Glomerular endothelial cell (primary cell): ENCODE measurements at places on chromosomes 16 and 17. TPM values are rescaled to one million over a fixed set of nuclear protein-coding genes. Genes with fewer than 3 reads are reported as not detected.

Gene ABCA8
- total RNA-seq, result 0.12 TPM in 1 of 2 replicates, not detected in the other

Gene ST3GAL2
- total RNA-seq, result 38.6 and 58.3 TPM in 2 replicates

Gene OTOP2
- total RNA-seq, result not detected in 2 replicates

Gene RNF166
- total RNA-seq, result 27.3 and 36.0 TPM in 2 replicates

Gene ELAC2
- total RNA-seq, result 82.7 and 88.1 TPM in 2 replicates

Gene SRR
- total RNA-seq, result 8.4 and 19.7 TPM in 2 replicates

Gene TMIGD1
- total RNA-seq, result not detected in 2 replicates

Gene TEKT5
- total RNA-seq, result 0.10 and 0.12 TPM in 2 replicates

Gene KRT25
- not detected in 2 replicates for total RNA-seq

Gene STAT3
- 135 and 186 TPM in 2 replicates for total RNA-seq

Gene CLEC18A
- total RNA-seq, result 1.7 TPM in 1 of 2 replicates, not detected in the other

Gene ASPSCR1
- total RNA-seq, result 21.8 and 25.1 TPM in 2 replicates

Gene IGF2BP1
- 15.6 and 21.9 TPM in 2 replicates for total RNA-seq

Gene JMJD6
- total RNA-seq, result 27.2 and 31.8 TPM in 2 replicates

Gene KRT33A
- not detected in 2 replicates for total RNA-seq

Gene RDM1
- total RNA-seq, result 0.47 TPM in 1 of 2 replicates, not detected in the other

Gene RMI2
- 3.6 and 5.9 TPM in 2 replicates for total RNA-seq

Gene PPL
- total RNA-seq, result 0.18 and 1.3 TPM in 2 replicates

Gene BAIAP3
- total RNA-seq, result 1.1 TPM in 2 replicates

Gene STH
- total RNA-seq, result not detected in 2 replicates

Gene CBLN1
- 0.23 TPM in 1 of 2 replicates, not detected in the other for total RNA-seq

Gene DNASE1L2
- total RNA-seq, result 0.10 and 0.82 TPM in 2 replicates

Gene KRTAP9-4
- total RNA-seq, result not detected in 2 replicates

Gene IRX6
- not detected in 2 replicates for total RNA-seq

Gene LDHD
- 0.12 and 0.73 TPM in 2 replicates for total RNA-seq

Gene RNF112
- total RNA-seq, result 0.12 TPM in 1 of 2 replicates, not detected in the other

Gene KCNH4
- total RNA-seq, result 0.05 and 0.70 TPM in 2 replicates

Gene APOBR
- not detected in 2 replicates for total RNA-seq

Gene SLC5A10
- total RNA-seq, result not detected in 2 replicates

Gene GAST
- total RNA-seq, result not detected in 2 replicates

Gene KRT20
- not detected in 2 replicates for total RNA-seq

Gene FN3K
- 2.9 and 19.7 TPM in 2 replicates for total RNA-seq
